ENCODE measurements at places on chromosomes 3 and 15. TPM values are rescaled to one million over a fixed set of nuclear protein-coding genes. Genes with fewer than 3 reads are reported as not detected.

Gene FGD5
- total RNA-seq: not detected

Gene DAPK2
- 5.2 TPM for total RNA-seq

Gene C15orf39
- 23.8 TPM for total RNA-seq

Gene TLR9
- total RNA-seq: not detected

Gene POPDC2
- 0.62 TPM for total RNA-seq

Gene SI
- not detected for total RNA-seq

Gene CDHR4
- not detected for total RNA-seq

Gene GP9
- total RNA-seq: not detected

Gene THSD4
- total RNA-seq: 29.0 TPM

Gene PAQR5
- 16.5 TPM for total RNA-seq

Gene SERINC4
- not detected for total RNA-seq

Gene RYR3
- not detected for total RNA-seq

Gene OIP5
- 26.6 TPM for total RNA-seq

Gene LMAN1L
- not detected for total RNA-seq

Gene ADGRG7
- total RNA-seq: not detected

Gene XCR1
- not detected for total RNA-seq

Gene DGKG
- 2.5 TPM for total RNA-seq

Gene LRTM1
- not detected for total RNA-seq

Gene NMB
- total RNA-seq: 20.4 TPM

Gene CHRM5
- 0.04 TPM for total RNA-seq

Gene RPUSD2
- 24.4 TPM for total RNA-seq

Gene AMIGO3
- total RNA-seq: 1.8 TPM

Gene SCG5
- 1.6 TPM for total RNA-seq

Gene IL20RB
- total RNA-seq: 0.73 TPM

Gene TEX55
- total RNA-seq: 0.33 TPM

Gene IL5RA
- not detected for total RNA-seq

Gene PARP15
- not detected for total RNA-seq

Gene HYAL1
- total RNA-seq: 0.23 TPM

Gene LZTFL1
- 14.2 TPM for total RNA-seq

Gene REC114
- total RNA-seq: not detected

Gene ARGFX
- total RNA-seq: not detected

Gene KY
- total RNA-seq: not detected

Gene CPNE9
- total RNA-seq: 0.07 TPM

Gene SMAD3
- total RNA-seq: 86.4 TPM

Gene RGMA
- 2.5 TPM for total RNA-seq

Gene LRRN1
- total RNA-seq: not detected

Gene CEMIP
- 3.1 TPM for total RNA-seq

Gene MAP6D1
- 12.4 TPM for total RNA-seq

Gene SLC27A2
- total RNA-seq: 8.1 TPM

Gene CLRN1
- total RNA-seq: not detected

Gene MITF
- total RNA-seq: 7.6 TPM

Gene LINGO1
- not detected for total RNA-seq

Gene VIPR1
- total RNA-seq: 7.0 TPM

Gene GPR149
- not detected for total RNA-seq

Gene DNAH1
- 2.2 TPM for total RNA-seq

Gene KIF23
- total RNA-seq: 87.0 TPM

Gene PLA2G4D
- 0.17 TPM for total RNA-seq

Gene PRKCD
- 18.7 TPM for total RNA-seq

Gene MUC4
- not detected for total RNA-seq

Gene PAQR9
- total RNA-seq: 0.12 TPM

Gene CCDC191
- 1.3 TPM for total RNA-seq

Gene ATP2B2
- total RNA-seq: not detected

Gene THRB
- total RNA-seq: 9.7 TPM

Gene PODXL2
- total RNA-seq: 45.8 TPM

Gene OR5H15
- total RNA-seq: not detected

Gene NR2E3
- 0.35 TPM for total RNA-seq

Gene KCNAB1
- total RNA-seq: not detected

Gene UCN2
- total RNA-seq: 0.81 TPM

All from PC-3 (cell line).